IPS DF 6.9 (cell line): ENCODE measurements at places on chromosomes 11 and 22.

DNA sequence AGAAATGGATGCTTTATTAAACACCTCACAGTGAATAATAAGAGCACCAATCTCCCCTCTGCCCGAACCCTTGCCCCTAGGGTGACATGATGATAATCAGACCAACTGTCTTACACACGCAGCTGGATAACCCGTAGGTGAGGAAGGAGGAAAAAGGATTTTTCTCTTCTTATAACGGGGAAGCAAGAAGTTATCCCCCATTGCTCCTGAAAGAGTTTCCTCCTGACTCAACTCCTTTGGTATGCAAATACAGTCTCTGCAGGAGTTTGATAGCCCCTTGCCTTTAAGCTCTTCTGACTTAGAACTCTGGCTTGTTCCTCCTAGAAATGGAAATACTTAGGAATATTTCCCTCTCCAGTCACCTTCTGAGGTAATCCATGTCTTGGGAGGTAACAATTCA, 455.8 kb downstream of the TMEM135 start:
- DNase-seq: peak; percentile 37

DNA sequence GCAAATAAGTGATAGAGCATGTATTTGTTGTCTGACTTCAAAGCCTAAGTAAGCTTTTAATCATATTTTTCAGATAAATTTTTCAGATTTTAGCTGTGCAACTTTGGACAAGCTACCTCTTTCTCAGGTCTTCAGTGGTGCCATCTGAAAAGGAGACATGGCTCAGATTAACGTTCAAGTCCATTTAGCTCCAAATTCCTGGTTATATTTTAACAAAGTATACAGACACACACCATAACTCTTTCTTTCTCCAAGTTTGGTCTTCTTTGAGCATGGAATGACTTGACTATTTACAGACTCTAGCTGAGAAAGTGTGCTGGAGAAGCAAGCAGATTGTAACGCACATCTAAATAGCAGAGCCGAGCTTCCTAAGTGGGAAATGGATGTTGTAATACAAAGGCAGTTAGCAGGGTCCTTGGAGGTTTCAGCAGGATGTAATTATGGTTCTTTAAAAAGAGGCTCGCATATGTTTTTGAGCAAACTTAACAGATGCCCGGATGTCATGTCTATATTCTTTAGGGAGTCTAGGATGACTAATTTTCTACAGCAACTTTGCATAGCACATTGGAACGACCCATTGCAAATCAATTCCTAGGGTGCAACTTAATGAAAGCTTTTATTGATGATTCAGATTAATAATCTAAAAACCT, 128.1 kb upstream of the E2F8 start:
- DNase-seq: no peak

DNA sequence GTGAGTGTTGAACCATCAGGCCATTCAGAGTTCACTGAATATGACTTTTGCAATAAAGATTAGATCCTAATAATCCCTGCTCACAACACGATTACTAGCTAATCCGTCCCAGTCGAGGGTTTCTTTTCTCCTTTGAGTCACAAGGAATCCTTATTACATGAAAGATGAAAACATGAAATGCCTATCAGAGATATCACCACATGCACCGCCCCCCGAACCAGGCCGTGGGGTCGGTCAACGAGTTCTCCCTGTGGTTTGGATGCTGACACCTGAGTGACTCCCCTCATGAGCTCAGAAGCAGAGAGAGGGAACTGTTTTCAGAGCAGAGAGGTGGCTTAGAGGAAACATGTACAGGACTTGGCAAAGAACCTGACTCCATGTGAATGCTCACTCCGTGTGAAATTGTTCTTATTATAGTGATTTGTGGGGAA, 263.3 kb downstream of the ETS1 start:
- DNase-seq: no peak

DNA sequence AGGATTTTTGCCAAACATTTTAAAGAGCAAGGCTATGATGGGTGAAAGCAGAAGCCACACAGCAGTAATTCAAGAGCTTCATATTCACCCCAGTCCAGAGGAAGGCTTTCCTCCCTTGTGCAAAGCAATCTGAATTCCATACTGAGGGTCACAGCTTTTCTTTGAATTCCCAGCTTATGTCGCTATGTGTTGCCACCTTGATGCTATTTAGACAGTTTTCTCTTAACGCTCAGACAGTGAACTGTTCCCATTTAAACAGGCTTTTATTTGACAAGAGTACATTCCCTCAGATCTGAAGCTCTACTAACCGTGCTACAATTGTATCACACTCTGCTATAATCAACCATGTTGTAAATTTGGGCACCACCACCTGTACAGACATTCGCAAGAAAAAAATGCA, 279.7 kb downstream of the CADM1 start:
- DNase-seq: no peak

- DNase-seq: no peak
These were observed 107.5 kb downstream of the PKNOX2 start for GRCh38 chr11:125272092-125272491.

GRCh38 chr22:42369250-42370041, 62.8 kb downstream of the NFAM1 start:
- peak; percentile 94 for DNase-seq

- DNase-seq: no peak
These were observed 5.0 kb downstream of the BSCL2 start for GRCh38 chr11:62702246-62702645.

DNA sequence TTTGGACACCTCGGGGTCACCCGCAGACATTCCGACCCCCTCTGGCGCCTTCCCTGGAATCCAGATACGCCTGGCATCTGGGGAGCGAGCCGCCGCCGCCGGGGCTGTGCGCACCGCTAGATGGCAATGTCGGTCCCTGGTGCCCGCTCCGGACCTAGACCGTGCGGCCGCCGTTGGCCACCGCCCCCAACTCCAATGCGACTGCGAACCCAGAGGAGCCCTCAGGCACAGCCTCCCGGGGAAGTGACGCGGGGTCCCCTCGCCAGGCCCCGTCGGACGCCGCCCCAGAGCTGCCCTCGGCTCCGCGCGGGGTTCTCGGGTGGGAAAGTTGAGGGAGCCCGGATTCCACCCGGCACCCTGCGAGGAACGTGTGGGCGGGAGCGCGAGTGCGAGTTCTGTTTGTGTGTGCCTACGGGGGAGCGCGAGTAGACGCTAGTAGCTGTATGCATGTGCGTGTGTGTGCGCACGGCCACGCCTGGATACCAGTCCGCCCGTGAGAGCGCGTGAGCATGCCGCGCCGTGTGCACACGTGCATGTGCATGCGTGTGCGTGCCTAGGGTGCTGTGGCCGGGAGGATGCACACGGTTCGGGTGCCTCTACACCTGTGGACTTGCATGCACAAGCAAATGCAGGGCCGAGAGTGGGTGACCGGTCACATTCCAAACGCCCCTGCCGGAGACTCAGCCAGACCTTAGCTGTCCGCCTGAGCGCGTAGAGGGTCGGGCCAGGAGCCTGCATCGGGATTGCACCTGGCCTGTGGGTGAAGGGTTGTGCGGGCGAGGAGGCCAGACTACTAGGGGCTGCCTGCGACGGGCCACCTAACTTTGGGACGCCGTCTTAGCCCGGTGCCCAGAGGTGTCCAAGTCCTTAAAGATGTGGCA, 1.9 kb downstream of the CHRM4 start:
- DNase-seq: no peak

GRCh38 chr11:111046291-111046690, 199.2 kb upstream of the POU2AF2 start:
- no peak for DNase-seq
